ENCODE measurements at places on chromosomes 7 and 10.

- no peak for DNase-seq
These were observed 76.4 kb downstream of the FAM107B start for GRCh38 chr10:14698111-14698828.

DNA sequence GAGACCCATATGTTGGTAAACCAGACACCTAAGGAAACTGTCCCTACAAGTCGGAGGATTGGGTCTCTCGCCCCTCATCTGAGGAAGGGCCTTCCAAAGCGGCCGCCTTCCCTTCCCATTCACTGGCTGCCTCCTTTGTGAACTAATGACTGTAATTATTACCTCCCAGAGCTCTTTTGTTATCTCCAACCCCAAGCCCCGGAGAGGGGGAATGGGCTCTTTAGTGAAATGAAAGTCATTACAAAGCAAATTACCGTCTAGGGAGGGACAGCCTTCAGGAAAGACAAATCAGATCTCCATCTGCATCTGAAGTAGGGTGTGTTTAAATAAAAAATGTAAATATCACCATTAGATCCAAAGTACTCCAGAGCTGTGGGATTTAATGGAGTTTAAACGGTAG lies 2.6 kb upstream of the GAD2 start:
- DNase-seq = no peak

GRCh38 chr7:108073305-108074070 lies 56.7 kb downstream of the LAMB4 start:
- DNase-seq = no peak

DNA sequence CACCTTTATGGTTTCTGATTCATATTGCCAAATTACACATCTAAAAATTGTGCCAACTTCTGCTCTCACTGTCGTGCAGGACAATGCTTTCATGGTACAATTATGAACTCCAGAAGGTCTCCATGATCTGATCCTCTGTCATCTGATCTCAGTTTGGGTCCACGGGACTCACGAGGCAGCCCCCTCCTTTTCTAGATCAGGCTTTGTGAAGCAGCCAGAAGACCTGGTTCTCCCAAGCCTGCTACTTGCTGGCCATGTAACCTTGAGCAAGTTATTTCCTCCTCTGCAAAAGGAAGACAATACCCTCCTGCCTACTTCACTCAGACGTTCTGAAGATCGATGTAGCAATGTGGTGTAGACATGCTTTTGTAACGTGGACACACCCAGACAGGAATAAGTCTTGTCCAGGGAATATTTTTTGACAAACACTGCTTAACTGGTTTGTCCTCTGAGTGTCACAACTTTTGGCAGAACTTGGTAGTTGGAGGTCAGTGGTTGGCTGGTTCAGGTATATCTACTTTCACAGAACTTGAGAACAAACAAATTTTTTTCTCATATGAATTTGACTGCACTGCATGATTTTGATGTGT lies 19.6 kb downstream of the CALML3 start:
- no peak for DNase-seq

DNA sequence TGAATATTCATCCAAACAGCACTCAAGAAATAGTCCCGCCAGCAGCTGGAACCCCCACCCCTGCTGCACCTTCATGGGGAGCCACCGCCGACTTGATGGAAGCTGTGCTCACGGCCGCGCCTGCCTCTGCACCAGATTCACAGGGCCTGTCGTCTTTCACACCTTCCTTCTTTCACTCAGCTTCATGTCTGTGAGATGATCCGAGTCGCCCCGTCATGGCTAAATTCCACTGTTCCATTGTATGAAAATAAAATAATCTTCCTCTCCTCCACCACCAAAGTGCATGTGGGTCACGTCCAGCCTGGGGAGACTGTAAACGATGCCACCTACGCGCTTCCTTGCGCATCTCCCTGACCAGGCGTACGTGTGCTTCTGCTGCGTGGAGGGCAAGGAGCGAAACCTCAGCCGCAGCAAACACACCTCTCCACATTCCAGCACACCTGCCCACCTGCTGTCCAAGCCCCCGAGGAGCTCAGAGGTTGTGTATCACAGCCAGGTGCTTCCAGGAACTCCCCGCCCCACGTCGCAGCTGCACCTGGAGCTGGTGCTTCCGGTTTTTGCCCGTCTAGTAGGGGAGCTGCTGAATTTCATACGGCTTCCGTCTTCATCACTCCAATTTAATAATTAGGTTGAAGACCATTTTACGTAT lies 137.0 kb downstream of the PTPRN2 start:
- DNase-seq = no peak

GRCh38 chr10:33860552-33860951 lies 526.1 kb upstream of the NRP1 start:
- no peak for DNase-seq

DNA sequence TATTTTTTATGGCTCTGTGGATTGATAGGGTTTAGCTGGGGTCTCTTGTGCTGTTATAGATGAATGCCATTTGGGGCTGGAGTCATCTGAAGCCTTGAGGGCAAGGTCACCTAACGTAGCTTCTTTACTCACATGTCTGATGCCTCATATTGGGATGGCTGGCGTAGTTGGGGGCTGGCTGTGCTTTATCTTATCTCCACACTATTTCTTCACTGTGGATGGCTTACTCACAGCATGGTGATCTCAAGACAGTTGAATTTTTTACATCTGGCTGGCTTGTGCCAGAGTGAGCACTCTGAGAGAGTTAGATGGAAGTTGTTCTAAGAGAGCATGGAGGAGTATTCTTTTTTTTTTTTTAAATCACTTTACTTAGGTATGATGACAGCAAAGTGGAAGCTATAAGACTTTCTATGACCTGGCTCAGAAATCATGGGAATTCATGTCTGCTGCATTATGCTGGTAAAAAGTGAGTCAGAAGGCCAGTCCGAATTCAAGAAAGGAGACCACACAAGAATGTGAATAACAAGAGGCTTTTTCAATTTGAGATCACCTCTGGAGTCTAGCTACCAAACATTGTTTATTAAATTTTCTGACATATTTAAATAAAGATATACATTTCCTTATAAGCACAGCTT lies 252.4 kb upstream of the TPK1 start:
- no peak for DNase-seq

DNA sequence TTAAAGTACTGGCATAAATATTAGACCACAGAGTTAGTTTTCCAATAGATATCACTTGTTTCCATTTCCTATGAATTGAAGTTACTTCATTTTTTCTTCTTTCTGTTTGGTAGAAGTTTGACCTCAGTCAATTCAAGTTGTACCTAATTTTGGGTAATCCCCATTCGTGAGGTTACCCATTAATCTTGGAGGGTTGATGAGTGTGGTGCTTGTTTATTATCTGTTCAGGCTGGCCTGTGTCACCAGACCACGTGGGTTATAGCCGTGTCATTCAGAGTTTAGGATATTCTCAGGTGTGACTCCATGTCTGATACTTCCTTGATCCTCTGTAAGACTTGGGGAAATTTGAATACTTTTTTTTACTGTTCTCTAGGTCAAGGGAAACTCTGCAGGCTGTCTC lies 133.9 kb upstream of the TPK1 start:
- no peak for DNase-seq

DNA sequence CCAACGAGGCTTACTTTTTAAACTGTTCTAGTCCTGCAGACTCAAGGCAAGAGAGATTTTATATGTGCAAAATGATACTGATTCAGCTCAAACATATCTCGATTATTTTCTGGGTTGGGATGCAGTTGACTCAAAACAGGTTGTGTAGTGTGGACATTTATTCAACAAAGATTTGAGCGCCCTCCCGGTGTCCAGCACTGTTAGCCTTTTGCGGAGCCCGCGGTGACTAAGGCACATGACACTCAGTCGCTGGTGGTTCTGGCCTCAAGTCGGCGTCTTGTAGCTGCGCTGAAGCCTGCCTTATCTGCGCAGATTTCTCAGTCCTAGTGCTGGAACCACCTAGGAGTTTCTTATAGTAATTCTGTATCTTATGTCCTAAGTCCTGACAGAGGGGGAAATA lies 938 bp upstream of the CADPS2 start:
- peak; percentile 14 for DNase-seq

- DNase-seq = no peak
These were observed 183.9 kb upstream of the GHITM start for GRCh38 chr10:83955406-83955805.

- no peak for DNase-seq
These were observed 262.6 kb upstream of the LYZL1 start for GRCh38 chr10:29026065-29026797.

DNA sequence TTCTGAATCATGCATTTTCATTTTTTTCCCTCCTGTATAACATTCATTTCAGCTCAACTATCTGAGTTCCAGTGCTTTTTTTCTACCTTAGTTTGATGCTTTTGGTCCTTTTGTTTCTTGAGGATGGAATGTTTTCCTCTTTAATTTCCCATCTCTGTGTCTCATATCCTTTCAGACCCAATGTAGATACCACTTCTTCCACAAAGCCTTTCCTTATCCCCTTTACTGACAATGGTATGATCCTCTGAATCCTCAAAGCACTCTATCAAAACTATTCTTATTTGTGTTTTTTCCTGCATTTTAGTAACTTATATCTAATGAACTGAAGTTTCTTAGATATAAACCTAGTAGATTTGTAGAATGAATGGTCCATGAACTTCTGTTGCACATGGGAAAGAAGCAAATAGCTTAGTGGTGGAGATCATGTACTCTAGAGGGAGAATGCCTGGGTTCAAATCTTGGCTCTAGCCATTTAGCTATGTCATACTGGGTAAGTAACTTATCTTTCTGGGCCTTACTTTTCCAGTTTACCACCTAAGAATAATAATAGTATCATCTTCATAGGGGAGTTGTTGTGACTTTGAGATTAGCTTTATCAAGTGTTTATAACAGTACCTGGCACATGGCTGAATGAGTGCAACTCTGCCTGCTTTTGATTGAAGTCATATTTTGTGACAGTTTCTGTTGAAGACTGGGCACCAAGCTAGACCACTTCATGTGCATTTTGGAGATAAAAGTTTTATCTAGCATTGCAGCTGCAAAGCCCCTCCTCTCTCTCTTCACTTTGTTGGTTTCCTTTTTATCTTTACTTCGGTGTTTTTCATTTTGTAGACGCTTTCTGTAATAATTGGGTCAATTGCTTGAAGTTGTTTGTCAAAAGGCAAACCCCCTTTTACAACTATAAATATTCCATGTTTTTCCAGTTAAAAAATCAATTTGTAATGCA lies 18.5 kb downstream of the STAM start:
- DNase-seq = no peak

GRCh38 chr10:104391150-104391968 lies 37.7 kb downstream of the CFAP58 start:
- no peak for DNase-seq

DNA sequence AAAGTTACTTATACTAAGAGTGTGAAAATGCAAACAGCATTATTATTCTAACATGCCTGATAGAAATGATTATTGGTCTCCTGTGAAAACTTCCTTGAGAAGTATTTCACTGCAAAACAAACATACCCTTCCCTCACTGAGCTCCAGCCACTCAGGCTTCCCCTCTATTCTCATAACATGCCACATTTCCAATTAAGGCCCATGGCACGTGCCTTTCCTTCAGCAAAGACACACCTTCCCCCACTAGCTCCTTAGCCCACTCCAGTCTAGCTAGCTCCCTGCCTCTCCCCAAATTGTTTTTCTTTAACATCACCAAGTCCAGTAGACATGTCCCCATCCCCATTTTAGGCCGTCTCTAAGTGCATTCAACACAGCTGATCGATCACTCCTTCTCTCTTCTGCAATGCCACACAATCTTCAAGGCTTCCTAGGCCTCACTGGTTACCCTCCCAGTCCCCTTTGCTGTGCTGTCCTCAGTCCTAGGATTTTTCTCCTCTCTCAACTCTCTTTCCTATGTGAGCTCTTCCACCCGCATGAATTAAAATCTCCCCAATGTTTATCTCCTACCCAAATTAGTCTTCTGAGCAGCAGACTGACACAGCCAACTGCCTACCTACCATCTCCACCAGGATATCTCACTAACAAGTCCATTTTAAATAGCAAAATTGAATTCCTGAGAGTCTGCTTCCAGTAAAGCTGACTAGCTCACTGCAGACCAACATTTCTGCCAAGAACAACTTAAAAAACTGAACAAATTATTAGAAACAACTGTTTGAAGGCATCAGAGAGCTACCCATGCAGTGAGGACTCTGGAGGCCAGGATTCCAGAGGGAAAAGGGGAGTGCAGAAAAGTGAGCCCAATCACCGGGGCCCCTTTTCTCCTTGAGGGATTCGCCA lies 11.9 kb downstream of the CYTH3 start:
- DNase-seq = no peak

- DNase-seq = no peak
These were observed 506.5 kb downstream of the TCERG1L start for GRCh38 chr10:130804778-130805634.

DNA sequence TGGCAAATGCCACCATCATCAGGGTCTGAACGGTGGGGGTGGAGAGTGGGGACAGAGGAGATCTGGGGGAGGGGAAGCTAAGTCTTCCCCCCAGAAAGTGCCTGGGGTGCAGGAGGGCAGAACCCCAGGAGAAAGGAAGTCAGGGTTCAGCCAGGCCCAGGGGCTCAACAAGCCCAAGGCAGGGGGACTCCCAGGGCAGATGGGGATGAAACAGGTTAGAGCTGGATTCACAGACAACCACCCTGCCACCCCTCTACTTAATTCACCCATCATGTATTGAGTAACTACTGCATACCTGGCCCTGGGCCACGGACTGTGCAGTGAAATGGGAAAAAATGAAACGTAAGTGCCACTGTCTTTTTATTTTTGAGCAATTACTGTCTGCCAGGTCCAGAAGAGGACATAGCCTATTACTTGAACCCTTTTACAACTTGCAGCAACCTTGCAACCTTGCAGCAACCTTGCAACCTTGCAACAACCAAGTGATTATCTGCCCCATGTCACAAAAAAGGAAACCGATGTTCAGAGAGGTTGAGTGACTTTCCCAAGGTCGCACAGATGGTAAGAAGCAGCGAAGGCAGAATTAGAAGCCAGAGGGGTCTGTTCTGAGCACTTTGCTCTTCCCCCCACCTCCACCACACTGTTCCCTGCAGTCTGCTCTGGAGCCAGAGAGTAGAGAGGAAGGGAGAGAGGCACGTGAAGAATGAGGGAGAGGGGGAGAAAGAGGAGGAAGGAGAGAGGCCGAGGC lies 4.8 kb downstream of the ELN start:
- DNase-seq = no peak

- no peak for DNase-seq
These were observed 44.7 kb downstream of the MYO3A start for GRCh38 chr10:25978771-25979170.

GRCh38 chr10:11856678-11857077 lies 33.5 kb downstream of the PROSER2 start:
- no peak for DNase-seq

DNA sequence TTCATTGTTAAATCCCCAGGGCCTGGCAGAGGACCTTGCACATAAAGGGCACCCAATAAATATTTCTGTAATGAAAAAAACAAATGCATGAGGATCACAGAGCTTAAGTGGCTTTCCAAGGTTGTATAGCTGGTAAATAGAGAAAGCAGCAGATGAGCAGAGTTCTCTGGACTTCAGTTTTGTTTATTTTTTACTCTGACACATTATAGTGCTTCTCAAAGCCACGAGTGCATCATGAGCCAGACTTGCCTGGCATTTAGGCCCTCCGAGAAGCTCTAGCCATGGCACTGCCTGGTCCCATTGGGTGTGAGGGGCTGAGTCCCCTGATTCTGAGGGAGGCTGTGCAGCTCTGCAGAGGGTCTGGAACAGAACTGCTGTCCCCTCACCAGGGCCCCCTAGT lies 87.2 kb upstream of the ZNF32 start:
- DNase-seq = no peak
